ENCODE measurements at places on chromosomes 5 and 9. TPM values are rescaled to one million over a fixed set of nuclear protein-coding genes. Genes with fewer than 3 reads are reported as not detected.
A peak's percentile ranks its signal among the peaks of the same experiment; 100 is the strongest.

The SVEP1 gene
- total RNA-seq: 14.0 TPM

GRCh38 chr9:132099741-132100407 lies 20.2 kb upstream of the MED27 start:
- no peak overlapping the region for H3K27ac ChIP-seq
- no peaks in the 10 kb centered on the region for H3K4me1 ChIP-seq
- no peak for DNase-seq
- H3K36me3 ChIP-seq: no peaks in the 10 kb centered on the region
- H3K27me3 ChIP-seq: peaks cover 5% of the 10 kb centered on the region

DNA sequence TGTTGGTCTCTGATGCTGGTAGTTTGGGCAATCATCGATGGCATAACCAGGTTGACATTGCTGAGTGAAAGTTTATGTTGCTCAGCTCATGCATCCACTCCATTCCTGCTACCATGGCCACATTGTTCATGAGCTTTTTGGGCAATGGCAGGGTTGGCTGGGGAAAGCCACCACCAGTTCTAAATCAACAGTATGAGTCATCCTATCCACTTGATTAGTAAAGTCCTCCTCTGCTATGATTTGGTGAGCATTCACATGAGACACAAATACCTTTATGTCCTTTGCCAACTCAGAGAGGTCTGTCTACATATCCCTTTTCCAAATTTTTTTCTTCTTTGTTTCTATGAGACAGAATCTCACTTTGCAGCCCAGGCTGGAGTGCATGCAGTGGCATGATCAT lies 129.7 kb upstream of the FBN2 start:
- no peaks in the 10 kb centered on the region for H3K4me1 ChIP-seq
- no peaks in the 10 kb centered on the region for H3K36me3 ChIP-seq
- no peak overlapping the region for H3K4me3 ChIP-seq
- DNase-seq: no peak
- H3K27me3 ChIP-seq: no peaks in the 10 kb centered on the region

DNA sequence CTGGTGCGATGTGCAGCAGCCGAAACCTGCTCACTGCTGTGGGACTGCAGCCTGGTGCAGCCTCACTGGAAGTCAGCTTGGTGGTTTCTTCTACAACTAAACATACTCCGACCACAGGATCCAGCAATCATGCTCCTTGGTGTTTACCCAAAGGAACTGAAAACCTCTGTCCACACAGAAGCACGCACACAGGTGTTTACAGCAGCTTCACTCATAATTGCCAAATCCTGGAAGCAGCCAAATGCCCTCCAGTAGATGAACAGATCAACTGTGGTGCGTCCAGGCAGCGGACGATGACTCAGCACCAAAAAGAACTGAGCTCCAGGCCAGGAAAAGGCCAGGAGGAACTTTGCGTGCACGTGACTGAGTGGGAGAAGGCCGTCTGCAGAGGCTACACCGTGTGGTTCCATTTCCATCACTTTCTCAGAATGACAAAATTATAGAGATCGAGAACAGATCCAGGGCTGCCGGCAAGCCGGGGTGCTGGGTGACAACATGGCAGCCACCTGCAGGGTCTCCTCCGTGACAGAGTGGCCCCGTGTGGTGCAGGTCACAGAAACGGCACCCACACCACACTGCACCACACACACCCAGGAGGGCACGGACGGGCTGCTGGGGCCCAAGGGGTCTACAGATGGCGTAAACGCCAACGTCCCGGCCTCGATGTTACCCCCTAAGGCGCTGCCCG lies 23.1 kb upstream of the NSMF start:
- H3K27ac ChIP-seq: no peak overlapping the region
- no peak overlapping the region for H3K4me3 ChIP-seq
- H3K4me1 ChIP-seq: peaks cover 11% of the 10 kb centered on the region
- peak; percentile 72 for DNase-seq
- H3K27me3 ChIP-seq: no peaks in the 10 kb centered on the region

DNA sequence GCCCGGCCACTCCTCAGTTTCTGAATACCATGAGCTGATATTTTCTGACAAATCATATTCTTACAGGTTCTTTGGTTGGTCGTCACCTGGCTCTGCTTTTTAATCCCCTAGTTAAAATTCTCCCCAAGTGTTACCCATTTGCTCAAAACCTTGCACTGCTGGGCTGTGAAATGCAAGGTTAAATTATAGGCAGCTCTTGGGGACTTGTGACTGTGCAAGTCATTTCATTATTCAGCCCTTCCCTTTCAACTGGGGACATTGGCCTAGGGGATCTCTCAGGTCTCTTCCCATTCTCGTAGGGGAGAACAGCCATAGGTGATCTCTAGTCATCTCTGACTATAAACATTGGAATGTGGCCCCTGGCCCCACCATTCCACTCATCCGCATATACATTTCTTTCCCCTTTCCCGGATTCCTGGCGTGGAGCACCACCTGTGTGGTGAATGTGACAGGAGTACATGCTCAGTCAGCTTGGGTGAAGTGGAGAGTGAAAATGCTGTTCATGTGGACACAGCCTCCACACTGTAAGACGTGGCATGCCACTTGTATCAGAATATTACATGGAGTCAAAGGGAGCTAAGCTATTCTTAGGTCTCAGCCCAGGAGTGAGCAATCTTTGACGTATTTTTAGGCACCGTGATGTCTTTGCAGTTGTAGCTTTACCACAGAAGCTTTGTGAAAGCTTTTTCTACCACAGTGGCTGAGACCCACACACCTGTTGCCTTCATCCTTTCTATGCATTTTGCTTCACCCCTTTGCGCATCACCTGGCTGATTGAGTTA lies 386.7 kb downstream of the KDM4C start:
- no peak for DNase-seq
- H3K4me1 ChIP-seq: peaks cover 12% of the 10 kb centered on the region
- H3K4me3 ChIP-seq: no peak overlapping the region
- H3K27me3 ChIP-seq: no peaks in the 10 kb centered on the region

- DNase-seq: no peak
- no peaks in the 10 kb centered on the region for H3K27me3 ChIP-seq
- no peak overlapping the region for H3K27ac ChIP-seq
- no peaks in the 10 kb centered on the region for H3K36me3 ChIP-seq
- no peaks in the 10 kb centered on the region for H3K4me1 ChIP-seq
These were observed 106.3 kb downstream of the UGCG start for GRCh38 chr9:112002847-112003457.
